ENCODE measurements at places on chromosomes 2 and 18. TPM values are rescaled to one million over a fixed set of nuclear protein-coding genes. Genes with fewer than 3 reads are reported as not detected.

BOLL gene
- not detected for total RNA-seq

IL1B gene
- total RNA-seq: 0.49 TPM

FAM237A gene
- total RNA-seq: not detected

UCN gene
- 0.65 TPM for total RNA-seq

RAB27B gene
- 3.0 TPM for total RNA-seq

ENOSF1 gene
- 27.3 TPM for total RNA-seq

EMILIN2 gene
- 34.1 TPM for total RNA-seq

ANO7 gene
- 1.8 TPM for total RNA-seq

MC2R gene
- total RNA-seq: not detected

MDH1B gene
- 1.4 TPM for total RNA-seq

FOXI3 gene
- total RNA-seq: not detected

NAGK gene
- total RNA-seq: 91.7 TPM

ATP8B1 gene
- 19.5 TPM for total RNA-seq

ODC1 gene
- total RNA-seq: 249 TPM

KCNK3 gene
- total RNA-seq: 0.49 TPM

EPHA4 gene
- 16.7 TPM for total RNA-seq

MEP1B gene
- total RNA-seq: not detected

SLC5A7 gene
- not detected for total RNA-seq

CLEC4F gene
- not detected for total RNA-seq

NCKAP5 gene
- total RNA-seq: 0.98 TPM

ERLEC1 gene
- 62.4 TPM for total RNA-seq

KRCC1 gene
- total RNA-seq: 9.0 TPM

STAT4 gene
- total RNA-seq: under 0.01 TPM

Measured in mesangial cell (primary cell).